ENCODE measurements at places on chromosomes 16 and 17.

- no peak for DNase-seq
Observed at GRCh38 chr17:14318918-14319205, 18.0 kb downstream of the HS3ST3B1 start.

- no peak for DNase-seq
Observed at GRCh38 chr17:37233036-37233435, 142.7 kb upstream of the C17orf78 start.

DNA sequence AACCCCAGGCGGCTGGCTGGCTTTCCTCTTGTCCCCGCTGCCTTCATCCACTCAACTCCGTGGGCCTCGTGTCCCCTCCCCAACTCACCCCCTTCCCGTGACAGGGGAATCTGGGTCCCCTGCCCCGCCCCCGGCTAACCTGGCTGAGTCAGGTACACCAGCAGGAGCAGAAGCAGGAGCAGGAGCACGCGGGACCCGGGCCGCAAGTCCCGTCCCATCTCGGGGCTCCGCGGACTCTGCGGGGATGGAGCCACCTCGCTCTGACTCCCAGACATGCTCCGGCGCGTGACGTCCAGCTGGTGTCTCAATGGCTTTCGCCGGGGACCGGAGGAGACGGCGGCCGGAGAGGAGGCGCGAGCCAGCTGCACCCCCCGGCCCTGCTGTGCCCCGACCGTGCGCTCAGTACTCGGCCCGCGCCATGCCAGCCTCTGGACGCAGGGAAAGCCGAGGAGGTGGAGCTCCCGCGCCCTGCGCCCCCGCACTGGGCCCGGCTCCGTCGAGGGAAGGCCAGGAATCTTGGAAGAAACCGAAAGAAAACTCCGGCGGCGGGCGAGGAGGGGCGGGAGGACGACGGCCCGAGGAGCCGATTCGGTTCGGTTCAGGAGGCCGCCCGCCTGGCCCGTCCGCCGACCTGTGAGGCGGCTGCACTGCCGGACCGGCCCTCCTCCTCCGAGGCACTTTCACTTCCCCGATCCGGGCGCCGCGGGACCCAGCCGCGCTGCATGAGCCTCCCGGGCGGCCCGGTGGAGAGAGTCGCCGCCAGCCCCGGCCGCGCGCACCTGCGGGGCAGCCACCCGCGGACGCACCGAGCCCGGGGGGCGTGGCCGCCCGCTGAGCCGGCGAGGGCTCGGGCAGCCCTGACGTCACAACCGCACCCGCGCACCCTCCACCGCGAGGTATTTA is at the start of the genes CXCL16 and ZMYND15:
CXCL16 (minus strand) TSS at position 807 of the 903 bp plus-strand sequence; CDS start at position 218, 589 bp downstream.
ZMYND15 (plus strand) TSS at position 712 of the 903 bp plus-strand sequence. CDS start 716 bp downstream, outside the sequence.
- DNase-seq, result peak; percentile 28

DNA sequence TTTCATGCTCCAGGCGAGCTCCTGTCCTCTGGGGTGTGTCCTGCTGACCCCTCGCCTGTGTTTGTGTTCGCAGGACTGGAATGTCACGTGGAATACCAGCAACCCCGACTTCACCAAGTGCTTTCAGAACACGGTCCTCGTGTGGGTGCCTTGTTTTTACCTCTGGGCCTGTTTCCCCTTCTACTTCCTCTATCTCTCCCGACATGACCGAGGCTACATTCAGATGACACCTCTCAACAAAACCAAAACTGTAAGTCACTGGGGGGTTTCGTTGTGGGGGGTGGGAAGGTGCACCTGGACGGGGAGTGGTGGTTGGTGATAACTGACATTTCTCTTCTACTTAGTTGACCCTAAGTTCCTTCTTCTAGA is 58.3 kb downstream of the ABCC1 start:
- no peak for DNase-seq

GRCh38 chr17:78360371-78361224 is 721 bp upstream of the SOCS3 start:
- no peak for DNase-seq

DNA sequence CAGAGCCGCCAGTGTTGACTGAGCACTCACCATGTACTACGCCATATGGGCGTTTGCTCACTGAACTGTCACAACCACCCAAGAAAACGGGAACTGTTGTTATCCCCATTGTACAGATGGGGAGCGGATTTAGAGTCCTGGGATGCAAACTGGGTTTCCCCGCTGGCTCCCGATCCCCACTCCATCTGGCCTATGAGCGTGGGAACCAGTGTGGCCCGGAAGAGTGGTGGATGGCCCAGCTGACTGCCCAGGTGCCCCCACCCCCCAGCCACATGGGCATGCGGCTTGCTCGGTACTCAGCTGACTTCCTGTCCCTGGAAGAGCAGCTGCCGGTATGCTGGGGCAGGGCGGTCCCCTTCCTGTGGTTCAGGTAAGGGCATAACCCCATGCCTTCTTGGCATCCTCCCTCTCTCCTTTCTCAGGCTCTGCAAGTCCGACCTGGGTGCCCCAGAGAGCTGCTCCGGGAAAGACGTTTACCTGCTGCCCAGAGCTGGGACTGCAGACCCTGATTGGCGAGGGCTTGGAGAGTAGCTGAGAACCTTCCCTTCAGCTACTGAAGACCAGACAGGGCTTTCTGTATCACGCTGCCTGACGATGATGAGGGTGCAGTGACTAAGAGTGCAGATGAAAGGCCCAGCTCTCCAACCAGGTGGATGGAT is 16.2 kb downstream of the SOCS3 start:
- no peak for DNase-seq

GRCh38 chr16:17252064-17252463 is 218.7 kb downstream of the XYLT1 start:
- no peak for DNase-seq

DNA sequence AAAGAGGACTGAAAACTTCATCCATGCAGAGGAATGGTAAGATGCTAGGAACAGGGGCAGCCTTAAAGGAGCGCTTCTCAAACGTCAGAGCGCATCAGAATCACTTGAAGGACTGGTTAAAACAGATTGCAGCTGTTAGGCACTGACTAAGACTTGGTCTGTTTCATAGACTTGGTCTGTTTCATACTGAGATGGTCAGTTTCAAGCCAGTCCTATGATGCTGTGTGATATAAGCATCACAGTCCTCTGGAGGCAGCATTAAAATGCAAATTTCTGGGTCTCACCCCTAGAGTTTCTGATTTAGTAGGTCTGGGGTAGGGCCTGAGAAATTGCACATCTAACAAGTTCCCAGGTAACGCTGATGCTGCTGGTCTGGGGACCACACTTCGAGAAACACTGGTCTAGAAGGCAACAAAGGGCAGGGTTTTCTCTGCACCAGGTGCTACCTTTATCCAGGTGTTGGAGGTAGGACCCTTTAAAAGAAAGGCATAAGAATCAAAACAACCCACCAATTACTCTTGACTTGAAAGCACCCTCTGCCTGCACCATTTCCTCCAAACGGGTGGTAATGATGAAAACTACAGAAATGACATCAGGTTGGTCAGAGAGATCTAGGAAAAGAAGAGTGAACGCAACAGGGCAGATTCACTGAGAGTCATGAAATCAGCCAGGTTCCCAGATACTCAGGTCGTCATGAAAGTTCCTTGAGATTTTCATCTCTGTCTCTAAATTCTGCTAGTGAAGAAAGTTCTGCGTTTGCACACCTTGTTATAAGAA is 95.0 kb upstream of the RCVRN start:
- DNase-seq, result no peak

DNA sequence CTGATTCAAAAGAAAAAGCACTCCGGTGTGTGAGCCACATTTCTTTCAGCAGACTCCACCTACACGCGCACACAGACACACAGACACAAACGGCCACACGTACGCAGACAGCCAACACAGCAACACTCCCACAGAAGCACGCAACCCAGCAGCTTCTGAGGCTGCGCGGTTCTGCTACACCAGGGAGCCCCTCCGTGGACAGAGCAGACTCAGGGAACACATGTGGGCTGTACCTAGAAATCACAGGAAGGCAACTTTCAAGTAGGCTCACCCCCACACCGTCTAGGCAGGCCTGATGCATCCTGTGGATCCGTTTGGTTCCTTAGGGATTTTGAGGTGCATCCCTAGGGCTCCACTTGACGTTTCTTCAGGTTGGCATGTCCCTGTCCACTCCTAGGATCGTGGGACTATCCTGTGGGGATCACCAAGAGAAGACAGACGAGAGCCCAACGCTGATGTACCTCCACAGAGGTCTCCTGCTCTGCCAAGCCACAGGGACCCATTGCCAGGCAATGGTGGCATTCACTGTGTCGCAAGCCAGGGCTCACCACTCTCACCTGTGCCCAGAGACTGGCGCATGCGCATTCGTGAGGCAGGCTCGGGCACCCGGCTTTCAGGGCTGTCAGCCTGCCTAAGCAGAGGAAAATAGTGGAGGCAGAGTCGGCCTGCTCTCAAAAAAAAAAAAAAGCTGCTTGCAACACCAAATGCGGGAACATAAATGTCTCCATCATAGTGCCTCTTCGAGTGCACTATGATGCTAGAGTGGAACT is 2333.3 kb downstream of the TP53TG3F start:
- DNase-seq, result no peak

DNA sequence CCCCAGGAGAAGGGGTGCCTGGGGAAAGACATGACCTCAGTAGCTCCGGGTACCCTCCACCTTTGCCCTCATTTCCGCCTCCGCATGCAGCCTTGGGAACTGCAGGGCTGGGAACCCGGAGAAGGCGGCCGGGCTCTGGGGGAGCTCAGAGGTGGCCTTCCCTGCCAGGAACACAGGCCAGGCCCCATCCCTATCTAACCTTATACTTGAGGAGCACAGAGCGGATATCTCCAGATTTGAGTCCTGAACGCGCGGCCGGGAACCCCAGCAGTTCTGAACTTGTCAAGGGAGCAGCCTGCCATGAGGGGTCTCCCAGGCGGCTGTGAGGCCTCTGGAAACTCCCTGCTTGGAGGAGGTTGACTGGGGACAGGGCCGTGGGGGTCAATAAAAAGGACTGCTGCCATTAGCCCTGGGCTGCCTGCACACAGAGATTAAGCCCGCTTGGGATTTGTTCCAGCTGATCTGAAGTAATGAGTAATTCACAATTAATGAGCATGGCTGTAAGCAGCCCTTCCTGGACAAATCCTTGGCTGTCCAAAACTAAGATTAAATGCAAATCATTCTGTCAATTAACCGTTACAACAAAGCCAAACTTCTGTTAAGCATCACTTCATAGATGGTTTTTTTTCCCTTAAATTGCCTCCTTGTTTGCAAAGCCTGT is 26.3 kb upstream of the METRNL start:
- DNase-seq, result no peak

DNA sequence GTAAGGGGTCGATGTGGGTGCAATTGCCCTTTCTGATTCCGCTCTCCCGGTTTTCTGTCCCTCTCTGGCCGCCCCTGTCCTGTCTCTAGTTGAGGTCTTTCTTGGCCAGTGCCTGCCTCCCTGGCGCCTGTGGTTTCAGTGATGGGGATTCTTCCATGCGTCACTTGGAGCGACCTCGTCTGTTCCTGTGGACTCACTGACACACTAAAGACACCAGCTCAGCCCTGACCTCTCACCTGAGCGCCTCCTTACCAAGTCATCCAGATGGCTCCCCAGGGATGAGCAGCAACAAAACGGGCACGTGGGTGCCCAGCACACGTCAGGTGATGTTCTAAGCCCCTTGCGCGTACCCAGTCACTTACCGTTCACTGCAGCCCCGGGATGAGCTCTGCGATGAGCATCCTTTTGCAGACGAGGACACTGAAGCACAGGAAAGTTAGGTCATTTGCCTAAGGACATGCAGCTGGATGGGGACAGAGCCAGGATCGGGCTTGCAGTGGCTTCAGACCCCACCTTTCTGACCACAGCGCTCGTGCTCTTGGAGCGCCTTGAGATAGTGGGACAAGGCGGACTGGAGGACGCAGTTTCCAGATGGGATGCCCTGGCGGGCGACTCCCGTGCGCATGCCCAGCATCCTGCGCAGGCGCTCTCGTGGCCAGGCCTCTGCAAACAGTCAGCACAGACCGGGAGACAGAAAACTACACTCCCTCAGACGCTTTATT is 11.5 kb upstream of the LGALS3BP start:
- no peak for DNase-seq

DNA sequence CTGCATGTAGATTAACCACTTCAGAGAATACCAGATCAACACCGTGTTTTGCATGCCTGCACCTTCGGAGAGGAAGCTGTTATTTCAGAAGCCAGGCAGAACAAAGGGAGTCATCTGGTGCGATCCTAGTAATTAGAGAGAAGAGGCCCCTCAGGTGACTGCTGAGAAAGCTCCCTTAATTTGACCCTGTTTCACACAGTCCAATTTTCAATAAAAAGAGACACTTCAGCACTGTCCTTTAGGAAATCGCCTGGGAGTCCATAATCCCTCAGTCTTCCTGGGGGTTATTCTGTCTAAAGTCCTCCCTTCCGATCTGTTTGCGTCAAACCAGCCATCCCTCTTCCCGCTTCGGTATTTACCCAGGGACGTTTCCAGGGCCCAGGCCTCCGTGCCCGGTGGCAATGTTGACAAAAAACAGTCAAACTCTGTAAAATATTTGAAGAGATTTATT is 23.4 kb upstream of the TNRC6C start:
- no peak for DNase-seq

GRCh38 chr16:89596957-89597649 is 16.3 kb upstream of the DPEP1 start:
- DNase-seq, result no peak

DNA sequence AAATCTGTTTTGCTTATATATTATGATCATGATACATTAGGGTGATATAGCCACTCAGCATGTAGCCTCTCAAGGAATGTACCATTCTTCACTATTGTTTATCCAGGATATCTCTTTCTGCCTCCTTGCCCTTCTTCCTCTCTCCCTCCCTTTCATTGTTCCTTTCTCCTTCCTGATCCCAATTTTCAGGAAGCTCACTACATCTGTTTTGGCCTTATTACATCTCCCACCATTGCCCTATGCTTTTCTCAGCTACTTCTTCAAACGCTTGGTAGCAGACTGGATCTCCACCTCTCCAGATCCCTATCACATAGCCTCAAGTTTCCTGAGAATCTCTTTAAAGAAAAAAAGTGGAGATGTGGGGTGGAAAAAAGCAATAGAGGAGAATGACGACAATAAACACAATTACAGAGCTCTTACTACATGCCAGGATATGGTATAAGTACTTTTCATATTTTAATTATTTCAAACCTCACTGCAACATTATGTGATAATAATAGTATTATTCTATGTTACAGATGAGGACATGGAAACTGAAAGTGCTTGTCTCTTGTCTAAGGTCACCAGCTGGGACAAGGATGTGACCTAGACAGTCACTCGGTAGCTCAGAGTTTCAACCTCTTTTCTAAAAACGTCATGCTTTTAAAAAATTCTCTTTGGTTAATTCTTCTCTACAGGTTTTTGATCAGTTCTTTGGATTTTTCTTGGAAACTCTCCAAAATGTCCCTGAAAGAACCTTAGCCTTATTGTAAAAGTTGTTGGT is 959.1 kb downstream of the CDH11 start:
- no peak for DNase-seq

Measured in stromal cell of bone marrow (primary cell).